Ascending aorta (tissue), 2 donors: ENCODE measurements at places on chromosomes 1 and 21. TPM values are rescaled to one million over a fixed set of nuclear protein-coding genes. Genes with fewer than 3 reads are reported as not detected.

Gene KCNQ4
- 14.5 TPM for total RNA-seq

- no peak for DNase-seq
- no peak overlapping the region for H3K4me3 ChIP-seq
- H3K4me1 ChIP-seq, result no peaks in the 10 kb centered on the region
These were observed 431.9 kb downstream of the MATN1 start for GRCh38 chr1:30291526-30291925.

GRCh38 chr1:198655459-198656121, 16.8 kb downstream of the PTPRC start:
- no peak overlapping the region for H3K27ac ChIP-seq
- no peaks in the 10 kb centered on the region for H3K4me1 ChIP-seq
- no peaks in the 10 kb centered on the region for H3K27me3 ChIP-seq
- H3K4me3 ChIP-seq, result no peak overlapping the region

DNA sequence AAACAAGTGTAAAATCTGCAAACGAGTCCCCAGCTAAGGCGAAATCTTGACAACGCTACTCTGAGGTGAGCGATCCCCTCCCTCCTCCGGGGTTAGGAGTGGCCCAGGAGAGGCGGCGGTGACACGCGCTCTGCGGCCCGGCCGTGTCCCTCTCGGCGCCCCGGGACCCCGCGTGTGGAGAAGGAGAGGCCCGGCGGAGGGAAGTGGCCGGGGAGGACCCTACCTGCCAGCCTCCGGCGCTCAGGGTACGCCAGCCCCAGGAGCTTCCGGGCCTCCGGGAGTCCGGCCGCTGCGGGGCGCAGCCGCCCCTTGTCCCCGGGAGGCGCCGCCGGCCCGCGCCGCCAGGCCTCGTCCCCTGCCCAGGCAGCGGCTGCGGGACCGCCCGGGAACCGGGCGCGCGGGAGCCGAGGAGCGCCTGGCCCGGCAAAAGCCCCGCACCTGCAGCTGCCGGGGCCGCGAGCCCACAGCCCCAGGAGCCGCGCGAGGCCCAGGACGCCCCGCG, 543 bp downstream of the ABCB10 start:
- H3K36me3 ChIP-seq, result no peaks in the 10 kb centered on the region
- peak overlapping the region; percentile 91 for H3K4me3 ChIP-seq
- peaks cover 33% of the 10 kb centered on the region for H3K4me1 ChIP-seq
- no peak for DNase-seq

DNA sequence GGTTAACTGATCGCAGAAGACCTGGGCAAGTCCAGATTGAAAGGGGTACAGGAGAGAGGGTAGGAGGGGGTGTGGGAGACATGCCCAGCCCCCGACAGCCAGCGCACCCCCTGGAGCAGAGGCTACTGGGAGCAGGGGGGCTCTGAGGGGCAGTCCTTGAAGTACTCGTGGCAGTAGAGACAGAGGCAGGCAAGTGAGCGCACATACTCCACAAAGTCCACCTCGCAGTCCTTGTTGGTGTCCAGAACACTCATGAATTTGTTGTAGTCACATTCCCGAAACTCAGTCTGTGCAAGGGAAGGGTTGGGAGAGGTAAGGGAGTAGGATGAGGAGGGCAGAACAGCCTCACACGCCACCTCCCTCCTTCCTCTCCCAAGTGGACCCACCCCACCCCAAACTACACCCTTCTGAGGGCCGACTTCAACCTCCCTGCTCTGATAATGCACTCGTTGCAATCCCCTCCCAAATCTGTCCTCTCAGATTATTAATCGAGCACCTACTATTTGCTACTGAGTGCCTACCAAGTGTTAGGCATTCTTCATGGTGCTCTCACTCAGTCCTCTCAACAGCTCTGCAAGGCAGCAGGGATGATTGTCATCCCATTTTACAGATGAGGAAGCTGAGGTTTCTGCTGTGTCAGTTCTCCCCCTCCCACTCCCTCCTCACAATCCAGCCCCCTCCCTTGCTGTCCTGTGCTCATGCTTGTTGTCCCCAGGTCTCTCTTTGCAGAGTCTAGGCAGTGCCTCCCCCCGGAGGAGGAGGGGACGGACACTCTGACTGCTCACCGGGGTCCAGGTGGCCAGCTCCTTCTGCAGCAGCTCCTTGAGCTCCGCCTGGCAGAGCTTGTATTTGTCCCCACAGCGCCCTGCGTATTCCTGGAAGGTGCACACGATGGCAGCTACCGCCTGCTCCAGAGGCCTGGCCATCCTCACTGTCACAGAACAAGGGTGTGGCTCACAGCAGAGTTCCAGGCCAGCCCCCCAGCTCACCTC, 1.2 kb downstream of the S100A3 start:
- no peak for DNase-seq
- peak overlapping the region; percentile 90 for H3K27ac ChIP-seq
- no peaks in the 10 kb centered on the region for H3K27me3 ChIP-seq
- H3K36me3 ChIP-seq, result no peaks in the 10 kb centered on the region
- no peak overlapping the region for H3K4me3 ChIP-seq

GRCh38 chr21:15063814-15064575, 805 bp downstream of the NRIP1 start:
- DNase-seq, result no peak
- H3K27ac ChIP-seq, result peak overlapping the region; percentile 95
- peaks cover 30% of the 10 kb centered on the region for H3K4me1 ChIP-seq
- no peaks in the 10 kb centered on the region for H3K27me3 ChIP-seq
- H3K4me3 ChIP-seq, result peak overlapping the region; percentile 80
